ENCODE measurements at places on chromosomes 2 and 18.

GRCh38 chr18:3806656-3807055, 356.7 kb downstream of the TGIF1 start:
- no peak for DNase-seq

- no peak for DNase-seq
Measured at GRCh38 chr2:73386894-73387636, 1.4 kb downstream of the ALMS1 start.

DNA sequence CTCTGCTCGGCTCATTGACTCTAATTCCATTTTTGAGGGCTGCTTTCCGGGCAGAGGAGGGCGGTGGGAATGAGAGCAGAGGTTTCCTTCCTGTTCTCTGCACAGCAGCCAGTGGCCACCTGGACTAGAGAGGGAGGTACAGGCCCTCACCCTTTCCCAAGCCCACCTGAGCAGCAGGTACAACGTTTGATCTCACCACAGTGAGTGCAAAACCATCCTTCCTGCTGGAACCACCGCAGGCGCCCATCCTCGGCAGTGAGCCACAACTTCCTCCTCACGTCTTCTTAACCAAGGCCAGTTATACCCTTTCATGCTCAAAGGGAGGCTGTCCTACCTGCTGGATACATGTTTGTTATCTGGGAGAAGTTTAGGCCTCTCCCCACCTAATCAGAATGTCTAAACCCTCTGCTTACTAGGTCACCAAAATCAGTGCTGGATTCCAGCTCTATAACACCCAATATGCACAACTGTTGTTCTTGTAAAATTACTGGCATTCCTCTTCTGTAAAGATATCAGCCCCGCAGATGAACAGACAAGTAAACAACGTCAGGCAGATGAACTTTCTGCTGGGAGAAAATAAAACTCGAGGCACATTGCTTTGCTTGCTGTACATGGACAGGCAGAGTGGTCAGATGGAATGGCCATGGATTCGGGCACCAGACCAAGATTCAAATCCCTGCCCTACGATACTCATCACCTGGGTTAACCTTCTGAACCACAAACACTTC, 191.4 kb downstream of the SH3RF3 start:
- no peak for DNase-seq

- no peak for DNase-seq
Measured at GRCh38 chr2:186862869-186863709, 14.1 kb upstream of the ZSWIM2 start.

GRCh38 chr2:183349091-183349490, 224.8 kb downstream of the NUP35 start:
- no peak for DNase-seq

DNA sequence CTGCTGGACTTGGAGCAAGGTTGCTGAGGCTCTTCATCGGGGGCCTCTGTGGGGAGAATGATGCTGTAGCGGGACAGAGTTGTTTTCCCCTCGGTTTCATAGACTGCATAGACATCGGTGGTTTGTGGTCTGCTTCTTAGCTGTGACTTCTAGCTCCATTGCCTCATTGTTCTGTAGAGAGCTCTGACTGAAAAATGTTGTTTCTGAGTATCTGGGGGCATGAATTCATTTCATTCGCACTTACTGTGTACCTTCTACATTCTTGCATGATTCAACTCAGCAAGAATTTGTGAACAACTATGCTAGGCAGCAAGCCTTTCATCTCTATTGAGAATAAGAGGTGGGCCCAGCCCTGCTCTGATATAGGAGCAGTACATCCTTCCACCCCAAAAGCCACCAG, 406.8 kb downstream of the NBAS start:
- DNase-seq, result no peak

DNA sequence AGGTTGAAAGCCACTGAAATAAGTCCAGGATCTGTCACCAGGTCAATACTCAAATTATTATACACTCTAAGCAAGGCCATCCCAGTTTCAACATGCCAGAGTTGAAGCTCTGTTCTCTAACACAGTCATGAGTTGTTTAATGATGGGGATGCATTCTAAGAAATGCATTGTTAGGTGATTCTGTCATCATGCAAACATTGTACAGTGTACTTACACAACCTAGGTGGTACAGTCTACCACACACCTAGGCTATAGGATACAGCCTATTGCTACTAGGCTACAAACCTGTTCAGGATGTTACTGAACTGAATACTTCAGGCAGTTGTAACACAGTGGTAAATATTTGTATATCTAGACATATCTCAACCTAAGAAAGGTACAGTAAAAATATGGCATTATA, 162.2 kb downstream of the BAZ2B start:
- DNase-seq, result no peak

DNA sequence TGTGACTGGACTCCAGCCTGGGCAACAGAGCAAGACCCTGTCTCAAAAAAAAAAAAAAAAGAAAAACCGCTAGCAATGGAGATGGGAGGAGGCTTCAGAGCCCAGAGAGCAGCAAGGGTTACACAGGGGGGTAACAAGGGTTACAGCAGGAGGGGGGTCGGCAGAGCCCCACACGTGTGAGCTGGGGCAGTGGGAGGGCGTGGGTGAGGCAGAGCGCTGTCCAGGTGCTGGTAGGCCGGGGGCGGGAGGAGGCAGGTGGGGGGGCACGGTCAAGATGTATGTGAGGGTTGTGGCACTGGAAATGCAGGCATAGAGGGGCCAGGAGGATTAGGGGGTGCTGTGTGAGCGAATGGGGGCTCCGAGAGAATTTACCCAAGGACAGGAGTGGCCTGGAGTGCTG, 3.4 kb downstream of the MZT2B start:
- no peak for DNase-seq

- DNase-seq, result no peak
Measured at GRCh38 chr2:159879051-159879604, 81.1 kb upstream of the CD302 start.

DNA sequence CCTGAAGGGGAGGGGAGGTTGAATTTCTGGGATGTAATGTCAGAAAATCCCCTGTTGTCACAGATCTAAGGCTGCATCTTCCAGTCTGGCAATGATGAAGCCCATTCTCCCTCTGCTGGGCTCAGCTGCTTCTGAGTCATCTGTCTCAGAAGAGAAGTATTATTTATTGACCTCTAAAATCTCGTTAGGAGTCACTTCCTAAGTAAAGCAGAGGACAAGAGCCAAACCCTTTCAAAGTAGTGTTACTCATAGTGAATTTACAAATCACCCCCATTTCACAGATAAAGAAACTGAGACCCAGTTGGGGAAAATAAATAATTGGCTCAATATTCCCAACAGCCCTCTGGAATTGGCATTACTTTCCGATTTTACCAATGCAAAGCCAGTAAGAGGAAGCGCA, 167.3 kb upstream of the SKOR2 start:
- no peak for DNase-seq

DNA sequence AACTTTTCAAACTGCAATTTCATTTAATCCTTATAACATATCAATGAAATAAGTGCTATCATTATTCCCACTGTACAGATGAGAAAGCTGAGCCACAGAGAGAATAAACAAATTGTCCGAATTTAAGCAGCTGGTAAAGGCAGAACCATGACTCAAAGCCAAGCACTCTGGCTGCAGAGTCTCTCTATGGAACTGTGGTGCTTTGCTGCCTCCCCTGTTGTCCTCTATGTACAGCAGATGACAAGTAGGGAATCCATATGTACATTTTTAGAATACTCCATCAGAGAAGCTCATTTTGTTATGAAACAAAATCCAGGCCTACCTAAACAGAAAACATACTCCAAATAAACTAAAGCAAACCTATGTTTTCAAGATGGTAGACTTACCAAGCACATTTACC, 45.1 kb downstream of the FARSB start:
- DNase-seq, result no peak

DNA sequence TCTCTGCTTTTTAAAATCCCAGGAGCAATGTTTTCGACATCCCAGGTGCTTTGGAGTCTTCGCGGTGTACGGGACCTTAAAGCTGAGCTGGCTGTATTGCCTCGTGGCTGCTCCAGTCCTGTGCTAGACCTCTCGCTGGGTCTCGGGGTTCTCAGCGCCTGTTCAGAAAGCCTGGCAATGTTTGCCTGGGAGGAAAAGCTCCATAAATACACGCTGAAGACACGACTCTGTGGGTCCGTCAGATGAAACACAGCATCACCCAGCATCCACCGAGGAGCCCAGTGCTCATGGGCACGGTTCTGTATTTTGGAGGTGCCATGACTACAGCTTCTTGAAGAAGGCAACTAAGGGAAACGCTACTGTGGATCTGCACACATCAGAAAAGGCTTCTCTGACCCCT, 21.6 kb downstream of the MBP start:
- DNase-seq, result no peak

- DNase-seq, result no peak
Measured at GRCh38 chr2:55152475-55153412, 79.3 kb downstream of the CLHC1 start.

DNA sequence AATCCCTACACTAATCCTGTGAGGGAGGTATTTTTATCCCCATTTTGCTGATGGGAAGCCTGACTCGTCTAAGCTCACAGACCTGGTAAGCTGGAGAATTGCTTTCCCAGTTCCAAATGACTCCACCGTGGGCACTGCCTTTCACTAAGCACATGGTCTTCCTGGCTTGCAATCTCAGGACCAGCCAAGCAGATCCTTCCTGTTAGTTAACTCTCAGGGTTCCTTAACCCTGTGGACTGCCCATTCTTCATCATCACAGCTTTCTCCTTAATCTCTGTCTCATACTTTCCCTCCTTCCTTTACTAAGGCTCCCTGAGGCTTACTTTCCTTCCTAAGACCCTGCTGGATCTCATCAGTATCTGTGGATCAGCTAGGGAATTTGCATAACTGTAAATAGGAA, 122.2 kb upstream of the ZEB2 start:
- DNase-seq, result no peak
